ENCODE measurements at places on chromosomes 1 and 21. TPM values are rescaled to one million over a fixed set of nuclear protein-coding genes. Genes with fewer than 3 reads are reported as not detected.

The TMEM51 gene
- total RNA-seq, result 20.6 TPM

The IVL gene
- not detected for total RNA-seq

The AKR1A1 gene
- total RNA-seq, result 60.6 TPM

The SMPDL3B gene
- total RNA-seq, result 0.15 TPM

The IL23R gene
- not detected for total RNA-seq

- no peak for DNase-seq
These were observed 93.3 kb upstream of the ZNHIT6 start for GRCh38 chr1:85801520-85801919.

DNA sequence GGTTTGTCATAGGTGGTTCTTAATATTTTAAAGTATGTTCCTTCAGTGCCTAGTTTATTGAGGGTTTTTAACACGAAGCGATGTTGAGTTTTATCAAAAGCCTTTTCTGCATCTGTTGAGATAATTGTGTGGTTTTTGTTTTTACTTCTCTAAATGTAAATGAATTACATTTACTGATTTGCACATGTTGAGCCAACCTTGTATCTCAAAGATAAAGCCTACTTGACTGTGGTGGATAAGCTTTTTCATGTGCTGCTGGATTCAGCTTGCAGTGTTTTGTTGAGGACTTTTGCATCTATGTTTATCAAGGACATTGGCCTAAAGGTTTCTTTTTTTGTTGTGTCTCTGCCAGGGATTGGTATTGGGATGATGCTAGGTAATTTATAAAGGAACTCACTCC, 142.5 kb downstream of the PRDM2 start:
- no peak for DNase-seq

DNA sequence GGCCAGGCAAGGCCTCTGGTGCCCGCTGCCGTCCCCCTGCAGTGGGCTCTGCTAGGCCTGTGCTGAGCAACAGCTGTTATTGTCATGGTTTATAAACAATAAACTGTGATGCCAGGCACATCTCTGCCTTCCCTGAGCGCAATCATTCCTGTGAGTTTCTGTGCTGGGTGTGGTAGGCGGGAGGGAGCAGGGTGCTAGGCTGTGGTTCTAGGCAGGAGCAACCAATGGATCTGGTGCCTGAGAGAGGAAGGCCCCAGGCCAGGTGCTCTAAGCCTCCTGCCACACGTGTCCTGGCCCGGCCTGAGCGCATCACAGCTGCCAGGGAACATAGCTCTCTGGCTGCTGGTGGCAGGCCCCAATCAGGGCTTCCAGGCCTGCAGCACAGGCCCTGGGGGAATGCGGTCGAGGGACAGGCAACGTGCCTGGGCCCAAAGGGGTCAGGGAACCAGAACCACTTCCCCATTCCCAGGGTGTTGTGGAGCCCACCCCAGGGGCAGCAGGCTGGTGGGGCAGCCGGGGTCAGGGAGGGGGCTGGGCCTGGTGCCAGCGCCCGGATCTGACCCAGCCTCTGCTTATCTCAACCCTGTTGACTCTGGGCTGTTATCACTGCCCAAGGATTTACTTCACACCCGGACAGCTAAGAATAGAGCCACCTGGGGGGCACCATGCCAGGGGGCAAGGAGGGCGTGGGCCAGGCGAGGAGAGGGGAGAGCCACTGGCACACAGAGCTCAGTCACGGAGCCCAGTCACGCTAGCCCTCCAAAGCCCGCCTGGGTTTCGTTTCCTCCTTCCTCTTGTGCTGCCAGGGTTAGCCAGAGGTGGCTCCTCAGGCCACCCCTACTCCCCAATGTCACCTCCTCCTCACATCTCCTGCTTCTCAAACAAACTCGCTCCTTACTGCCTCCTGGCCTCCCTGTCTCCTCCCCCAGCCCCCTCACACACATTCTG, 11.5 kb downstream of the TRIM46 start:
- DNase-seq, result peak; percentile 42

DNA sequence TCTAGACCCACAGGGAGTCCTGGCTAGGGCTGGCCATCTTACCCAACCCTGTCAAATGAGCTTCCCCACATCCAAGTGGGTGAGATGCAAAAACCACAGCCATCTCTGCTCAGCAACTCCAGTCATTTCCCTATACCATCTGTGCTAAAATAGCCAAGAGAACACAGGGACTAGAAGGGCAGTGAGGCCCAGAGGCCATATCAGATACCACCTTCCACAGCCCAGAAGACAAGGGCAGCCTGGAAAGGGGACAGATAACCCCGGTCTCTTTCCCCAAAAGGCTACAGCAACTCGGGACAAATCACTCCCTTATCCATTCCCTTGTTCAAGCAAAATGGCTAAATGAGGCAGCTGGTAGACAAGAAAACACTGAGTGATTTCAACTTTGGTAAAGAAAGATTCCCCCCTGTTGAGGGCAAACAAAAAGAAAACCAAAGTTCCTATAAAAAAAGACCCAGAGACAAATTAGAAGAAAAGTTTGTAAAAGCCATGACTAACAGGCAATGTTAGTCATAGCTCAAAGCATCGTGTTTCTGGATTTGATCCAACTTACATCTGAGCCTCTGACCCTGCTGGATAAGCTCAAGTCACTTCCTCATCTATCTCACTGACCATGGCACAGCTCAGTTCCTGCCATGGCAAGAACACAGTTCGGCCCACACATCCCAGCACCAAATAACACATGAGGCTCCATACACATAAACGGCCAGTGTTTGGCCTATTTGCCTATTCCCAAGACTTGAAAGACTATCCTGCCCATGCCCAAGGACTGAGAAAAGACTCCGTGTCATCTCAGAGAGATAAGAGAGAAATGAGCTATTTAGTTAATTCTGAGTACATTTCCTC, 3.1 kb downstream of the LAMB3 start:
- DNase-seq, result peak; percentile 84

- no peak for DNase-seq
These were observed 553 bp downstream of the PTGER3 start for GRCh38 chr1:71046891-71047634.

GRCh38 chr21:42520628-42521253, 7.1 kb downstream of the SLC37A1 start:
- no peak for DNase-seq

- DNase-seq, result no peak
These were observed 715 bp upstream of the ARTN start for GRCh38 chr1:43932786-43933385.

- peak; percentile 15 for DNase-seq
These were observed 25.0 kb downstream of the CD244 start for GRCh38 chr1:160837558-160838205.

DNA sequence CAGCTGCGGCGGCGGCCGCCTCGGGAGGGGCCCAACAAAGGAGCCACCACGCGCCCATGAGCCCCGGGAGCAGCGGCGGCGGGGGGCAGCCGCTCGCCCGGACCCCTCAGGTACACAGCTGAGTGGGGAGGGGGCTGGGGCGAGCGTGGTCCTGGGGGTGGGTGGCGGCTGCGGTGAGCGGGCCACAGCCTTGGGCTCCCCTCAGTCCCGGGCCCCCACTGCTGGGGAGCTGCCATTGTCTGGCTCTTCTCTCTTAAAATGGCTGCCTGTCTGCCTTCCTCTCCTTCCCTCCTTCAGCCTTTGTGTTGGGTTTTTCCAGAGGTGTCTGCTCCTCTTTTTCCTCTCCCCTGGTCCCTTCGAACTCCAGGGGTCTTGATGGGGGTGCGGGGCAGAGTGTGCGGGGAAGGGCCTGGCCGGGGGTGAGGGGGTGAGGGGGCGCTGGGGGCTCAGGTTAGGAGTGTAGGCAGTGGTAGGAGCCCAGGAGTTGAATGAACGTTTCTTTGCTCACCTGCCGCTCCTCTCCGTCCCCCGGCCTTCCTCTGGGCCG, 1.7 kb downstream of the ARID1A start:
- peak; percentile 39 for DNase-seq

GRCh38 chr1:176857632-176858031, 306.9 kb downstream of the ASTN1 start:
- no peak for DNase-seq

GRCh38 chr1:65606426-65606825, 186.0 kb downstream of the LEPR start:
- no peak for DNase-seq

DNA sequence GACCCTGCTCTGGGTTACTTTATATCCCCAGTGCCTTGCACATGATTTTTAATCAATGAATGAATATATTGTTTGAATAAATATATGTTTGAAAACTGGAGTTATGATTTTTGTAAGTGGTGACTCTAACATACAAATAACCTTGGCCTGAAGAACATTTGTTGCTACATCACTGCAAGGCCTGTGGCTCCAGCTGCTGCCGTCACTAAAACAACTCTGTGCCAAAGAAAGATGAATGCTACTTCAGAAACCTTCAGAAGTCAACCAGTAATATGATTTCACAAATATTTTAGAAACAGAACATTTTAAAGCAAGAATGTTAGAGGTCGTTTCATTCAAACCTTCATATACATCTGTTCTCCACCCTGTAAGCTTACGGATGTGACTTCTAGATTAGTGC, 60.6 kb upstream of the SEC16B start:
- peak; percentile 45 for DNase-seq

- DNase-seq, result no peak
These were observed 35.9 kb upstream of the ATP5PO start for GRCh38 chr21:33951276-33952178.

DNA sequence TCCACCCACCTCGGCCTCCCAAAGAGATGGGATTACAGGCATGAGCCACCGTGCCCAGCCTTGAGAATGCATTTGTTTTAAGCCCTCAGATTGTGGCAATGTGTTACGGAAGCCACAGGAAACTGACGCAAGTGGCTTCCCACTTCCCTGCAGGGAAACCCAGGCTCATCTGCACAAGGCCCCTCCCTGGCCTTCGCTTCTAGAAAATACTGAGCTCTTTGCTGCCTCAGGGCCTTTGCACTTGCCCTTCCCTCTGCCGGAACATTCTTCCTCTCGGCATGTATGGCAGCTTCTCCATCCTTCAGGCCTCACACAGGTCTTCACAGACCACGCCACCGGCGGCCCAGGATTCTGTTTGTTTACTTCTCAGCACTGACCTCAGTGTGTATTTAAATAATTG, 137.0 kb upstream of the TMEM51 start:
- no peak for DNase-seq

DNA sequence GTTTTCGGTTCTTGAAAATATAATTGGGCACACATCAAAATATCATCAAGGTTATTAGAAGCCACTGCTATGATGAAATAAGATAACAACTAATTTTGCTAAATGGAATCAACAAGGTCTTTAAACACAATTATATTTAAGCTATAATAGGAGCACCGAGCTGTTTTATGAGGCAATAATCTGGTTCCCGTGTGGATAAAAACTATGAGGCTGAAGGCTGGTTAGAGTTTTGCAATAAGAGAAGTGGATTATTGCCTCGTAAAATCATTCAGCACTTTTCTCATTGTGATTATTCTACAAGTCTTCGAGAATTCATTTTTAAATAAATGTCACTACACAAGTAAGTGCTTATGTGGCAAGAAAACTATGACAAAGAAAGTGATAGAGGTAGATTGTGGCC, 975.7 kb upstream of the ADGRL2 start:
- no peak for DNase-seq

DNA sequence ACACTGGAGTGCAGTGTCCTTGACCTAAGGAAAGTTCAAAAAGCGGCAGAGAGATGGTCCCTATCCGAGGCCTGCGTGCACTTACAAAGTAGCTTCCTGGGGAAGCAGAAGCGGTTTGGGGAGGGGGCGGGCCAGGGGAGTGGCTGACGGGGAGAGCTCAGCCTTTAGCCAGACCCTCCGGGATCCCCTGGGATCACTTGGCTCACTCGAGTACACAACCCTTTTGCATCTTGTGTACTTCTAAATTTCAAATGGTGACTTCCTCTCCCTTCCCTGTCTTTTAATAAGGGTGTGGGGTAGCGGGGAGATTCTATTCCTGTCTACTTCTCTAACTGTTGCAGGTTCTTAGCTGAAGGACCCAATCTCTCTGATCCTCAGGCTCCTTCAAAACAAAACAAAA, 18.1 kb upstream of the SNX27 start:
- no peak for DNase-seq

- no peak for DNase-seq
These were observed 8.6 kb downstream of the UBE2U start for GRCh38 chr1:64212031-64212430.

DNA sequence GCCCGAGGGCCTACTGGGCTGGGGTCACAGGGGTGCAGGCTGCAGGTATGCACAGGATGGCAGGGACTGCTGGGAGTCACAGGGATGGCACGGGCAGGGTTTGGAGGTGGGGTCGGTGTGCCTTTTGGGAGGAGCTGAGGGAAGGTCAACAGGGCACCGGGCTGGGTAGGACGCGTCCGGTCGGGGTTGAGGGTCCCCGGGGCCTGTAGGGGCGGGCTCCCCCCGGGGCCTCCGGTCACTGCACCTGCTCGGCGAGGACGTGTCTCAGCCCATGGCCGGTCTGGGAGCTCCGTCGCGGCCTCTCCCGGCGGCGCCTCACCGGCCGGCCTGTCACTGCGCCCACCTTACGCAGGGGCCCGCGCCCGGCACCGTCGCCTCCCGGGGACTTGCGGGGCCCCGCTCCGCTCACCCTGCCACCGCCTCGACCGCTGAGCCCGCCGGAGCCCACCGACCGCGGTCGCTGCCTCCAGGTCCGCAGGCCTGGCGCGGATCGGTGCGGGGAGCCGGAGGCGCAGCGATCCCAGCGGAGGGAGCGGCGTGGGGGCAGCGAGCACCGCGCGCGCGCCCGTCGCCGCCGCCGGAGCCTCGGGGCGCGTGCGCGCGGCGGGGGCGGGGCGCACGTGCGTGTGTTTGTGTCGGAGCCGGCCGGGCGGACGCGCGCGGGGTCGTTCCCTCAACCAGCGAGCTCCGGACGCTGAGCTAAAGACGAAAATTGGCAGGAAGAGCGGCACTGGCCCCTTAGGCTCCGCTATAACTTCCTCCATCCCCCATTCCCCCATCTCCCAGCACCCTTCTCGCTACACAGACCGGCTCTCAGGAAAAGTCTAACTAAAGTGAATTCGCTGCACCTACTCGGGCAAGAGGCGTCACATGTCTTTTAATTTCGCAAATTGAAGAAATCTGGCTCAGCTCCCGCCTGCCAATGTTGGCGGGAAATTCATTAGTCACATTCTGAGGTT, at the start of gene AMIGO1:
Gene AMIGO1, minus strand, starts transcription at position 552 of the 959 bp plus-strand sequence. CDS start 815 bp downstream, outside the sequence.
- DNase-seq, result no peak

- DNase-seq, result no peak
These were observed 4.7 kb downstream of the LAX1 start for GRCh38 chr1:203769505-203770343.

- no peak for DNase-seq
These were observed 29.6 kb downstream of the ITLN2 start for GRCh38 chr1:160924791-160925651.

DNA sequence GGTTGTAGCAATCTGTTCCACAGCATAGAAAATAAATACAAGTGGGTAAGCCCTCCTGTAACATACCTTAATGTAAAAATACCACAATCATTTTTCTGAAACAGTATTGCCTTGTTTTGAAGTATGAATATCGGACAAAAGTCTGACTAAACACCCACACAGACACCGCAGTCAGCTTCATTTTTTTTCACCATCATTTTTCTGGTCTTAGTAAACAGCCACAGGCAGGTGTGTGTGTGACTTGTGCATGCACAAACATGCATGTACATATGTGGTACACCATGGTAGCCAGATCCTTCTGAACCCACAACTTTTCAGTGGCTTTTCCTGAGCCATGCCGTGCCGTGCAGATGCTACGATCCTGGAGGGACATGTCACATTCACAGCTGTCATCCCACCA, 261.7 kb downstream of the PCP4 start:
- no peak for DNase-seq

- DNase-seq, result peak; percentile 71
These were observed 17.7 kb upstream of the ZSCAN20 start for GRCh38 chr1:33454646-33455282.
